Stimulated activated CD4-positive, alpha-beta T cell treated with anti-CD3 and anti-CD28 coated beads, Interleukin-15, amount 100 ng/mL, for 1 hour (primary cell): ENCODE measurements at places on chromosomes 12 and 14.

DNA sequence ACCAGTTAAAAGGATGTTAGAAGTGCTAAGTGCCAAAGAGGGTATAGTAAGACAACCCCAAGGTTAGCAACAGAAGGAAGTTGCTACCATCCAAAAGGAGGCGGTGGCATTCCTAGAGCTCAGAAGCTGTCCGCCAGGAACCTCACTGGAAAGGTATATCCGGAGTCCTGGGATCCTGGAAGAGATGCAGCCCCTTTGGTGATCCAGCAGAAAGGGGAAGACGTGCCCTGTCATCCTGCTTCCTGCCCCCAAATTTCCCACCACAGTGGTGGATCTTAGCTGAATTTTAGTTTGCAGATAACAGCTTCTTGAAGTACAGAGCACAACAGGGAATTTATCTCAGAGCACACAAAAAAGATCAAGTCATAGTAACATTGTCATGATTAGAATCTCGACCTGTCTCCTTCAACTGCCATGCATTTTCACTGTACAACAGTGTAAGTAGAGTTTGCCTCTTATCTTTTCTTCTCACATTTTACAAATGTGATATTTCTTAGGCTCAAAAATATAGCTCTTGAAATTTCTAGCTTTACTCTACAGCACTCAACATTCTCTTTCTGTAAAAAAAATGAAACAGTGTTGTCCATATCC lies 526.3 kb downstream of the SOX5 start:
- no peak for DNase-seq

GRCh38 chr14:68986926-68987652 lies 8.0 kb upstream of the ACTN1 start:
- no peak for DNase-seq

DNA sequence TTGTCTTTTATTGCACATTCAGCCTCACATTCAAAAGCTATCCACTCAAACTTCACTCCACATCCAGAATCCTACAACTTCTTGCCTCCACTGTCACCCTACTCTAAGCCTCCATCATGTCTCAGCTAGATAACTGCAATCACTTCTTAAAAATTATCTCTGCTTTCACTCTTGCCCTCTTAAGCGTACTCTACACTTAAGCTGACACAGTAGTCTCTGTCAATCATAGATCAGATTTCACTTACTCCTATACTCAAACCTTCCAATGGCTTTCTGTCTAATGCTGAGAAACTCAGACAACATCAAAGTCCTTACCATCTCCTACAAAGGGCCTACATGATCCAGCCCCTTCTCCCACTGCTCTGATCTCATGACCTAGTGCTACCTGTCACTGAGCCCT lies 304.1 kb downstream of the ITPR2 start:
- no peak for DNase-seq

- peak; percentile 44 for DNase-seq
Measured at GRCh38 chr12:120468821-120469449, 613 bp downstream of the SRSF9 start.

GRCh38 chr12:54824402-54824801 lies 29.9 kb upstream of the MUCL1 start:
- DNase-seq, result no peak

GRCh38 chr12:3580094-3580749 lies 89.2 kb downstream of the PRMT8 start:
- DNase-seq, result no peak

- DNase-seq, result no peak
Measured at GRCh38 chr14:99426265-99426664, 54.4 kb downstream of the SETD3 start.

GRCh38 chr12:38905480-38906351 lies at the start of gene CPNE8:
Gene CPNE8 (minus strand): TSS chr12:38905591. CDS start chr12:38905534, 57 bp downstream.
- DNase-seq, result peak; percentile 22

- no peak for DNase-seq
Measured at GRCh38 chr12:132423251-132423819, 66.6 kb upstream of the FBRSL1 start.

DNA sequence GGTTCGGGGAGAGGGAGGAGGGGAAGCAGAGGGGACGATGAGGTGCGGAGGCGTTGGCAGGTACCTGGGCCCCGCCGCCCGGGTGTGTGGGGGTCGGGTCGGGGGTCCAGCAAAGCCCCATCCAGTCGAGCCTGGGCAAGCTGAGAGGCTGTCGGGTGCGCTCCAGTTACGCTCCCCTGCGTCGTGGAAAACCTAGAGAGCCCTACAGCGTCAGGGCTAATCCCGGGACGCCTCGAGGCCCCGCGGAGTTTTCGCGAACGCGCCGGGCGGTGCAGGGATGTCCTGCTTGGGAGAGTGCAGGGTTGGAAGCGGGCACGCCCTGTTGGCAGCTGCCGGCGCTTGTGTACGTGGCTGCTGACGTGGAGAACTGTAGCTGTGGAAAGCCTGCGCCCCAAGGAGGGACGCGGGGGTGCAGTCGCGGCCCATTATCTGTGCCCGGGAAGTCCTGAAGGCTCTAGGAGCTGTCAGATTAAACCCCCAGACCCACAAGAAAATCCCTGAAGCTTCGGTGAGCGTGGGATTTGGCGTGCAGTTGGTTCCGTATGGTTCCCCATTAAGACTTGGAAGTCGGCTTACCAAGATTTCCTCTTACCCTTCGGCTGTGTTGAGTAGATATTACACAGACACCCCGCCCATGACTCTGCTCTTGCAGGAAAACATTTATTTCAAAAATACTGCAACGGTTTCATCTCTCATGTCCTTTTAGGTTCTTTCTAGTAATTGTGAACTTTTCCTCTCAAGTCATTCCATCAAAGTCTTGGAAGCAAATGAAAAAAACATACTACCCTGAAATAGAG lies 11.3 kb upstream of the SLC38A2 start:
- peak; percentile 34 for DNase-seq

- no peak for DNase-seq
Measured at GRCh38 chr12:52204095-52204930, 12.5 kb upstream of the KRT80 start.

GRCh38 chr12:108302016-108302402 lies 37.1 kb downstream of the CMKLR1 start:
- DNase-seq, result no peak
